ENCODE measurements at places on chromosomes 1 and 21. TPM values are rescaled to one million over a fixed set of nuclear protein-coding genes. Genes with fewer than 3 reads are reported as not detected.

GRCh38 chr21:29390778-29391177 lies 92.1 kb downstream of the BACH1 start:
- no peak for DNase-seq
- H3K27me3 ChIP-seq: no peaks in the 10 kb centered on the region
- H3K36me3 ChIP-seq: no peaks in the 10 kb centered on the region
- no peaks in the 10 kb centered on the region for H3K4me1 ChIP-seq
- no peak overlapping the region for H3K27ac ChIP-seq

Gene PADI3
- total RNA-seq: not detected

Gene HLX
- 0.26 TPM for total RNA-seq

Gene ATP1A4
- not detected for total RNA-seq

- peak; percentile 34 for DNase-seq
- H3K4me3 ChIP-seq: no peak overlapping the region
- no peaks in the 10 kb centered on the region for H3K27me3 ChIP-seq
- no peak overlapping the region for H3K27ac ChIP-seq
- H3K4me1 ChIP-seq: no peaks in the 10 kb centered on the region
- H3K36me3 ChIP-seq: no peaks in the 10 kb centered on the region
Measured at GRCh38 chr1:53550201-53550741, 91.1 kb downstream of the DMRTB1 start.

Gene SPRR2F
- not detected for total RNA-seq

All from uterus (tissue), 4 donors.